ENCODE measurements at places on chromosomes 4 and X.

GRCh38 chr4:79198951-79199587 lies 126.8 kb downstream of the NAA11 start:
- no peak for DNase-seq

DNA sequence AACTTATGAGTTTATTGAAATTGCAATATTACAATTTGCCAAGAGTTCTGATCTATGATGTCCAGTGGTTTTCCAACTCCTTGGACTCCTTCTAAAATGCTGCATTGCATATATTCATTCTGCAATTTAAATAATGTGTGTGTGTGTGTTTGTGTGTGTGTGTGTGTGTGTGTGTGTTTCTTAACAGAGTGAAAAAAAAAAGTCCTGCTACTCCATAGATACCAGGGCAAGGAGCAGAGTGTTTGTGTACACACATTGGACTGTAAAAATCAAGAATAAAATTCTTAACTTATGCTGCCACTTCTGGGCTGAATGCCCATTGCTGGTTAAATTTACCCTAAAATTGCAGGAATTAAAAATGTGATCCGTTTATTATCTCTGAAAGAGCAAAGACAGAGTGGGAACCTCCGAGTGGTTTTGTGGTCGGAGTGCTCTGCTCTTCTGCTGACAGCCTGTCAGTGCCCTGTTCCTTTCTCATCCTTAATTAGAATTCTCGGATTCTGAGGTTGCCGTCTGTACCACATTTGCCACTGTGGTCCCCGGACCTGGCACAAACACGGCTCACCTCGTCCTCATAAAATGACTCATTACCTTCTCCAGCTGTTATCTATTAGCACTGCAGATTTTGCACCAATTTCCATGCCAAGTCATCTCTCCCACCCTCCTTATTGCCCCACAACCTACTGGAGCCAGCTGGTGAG lies 355.5 kb downstream of the KCNIP4 start:
- DNase-seq = no peak

DNA sequence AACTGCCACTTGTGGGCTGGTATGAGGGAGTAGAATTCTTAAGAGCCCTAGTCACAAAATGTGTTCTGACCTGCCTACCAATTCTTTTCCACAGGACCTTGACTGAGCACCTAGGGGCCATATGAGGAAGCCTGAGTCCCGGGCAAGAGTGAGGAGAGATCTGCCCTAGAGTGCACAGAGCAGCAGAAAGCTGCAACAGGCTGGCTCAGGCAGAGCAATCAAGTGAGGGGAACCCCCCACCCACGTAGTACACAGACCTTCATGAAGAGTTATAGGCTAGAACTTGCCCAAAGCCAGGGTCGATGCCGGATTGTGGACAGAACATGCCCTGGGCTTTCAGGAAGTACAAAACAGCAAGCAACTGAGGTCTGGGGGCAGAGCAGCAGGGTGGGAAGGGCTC lies 117.0 kb downstream of the SPOCK3 start:
- DNase-seq = no peak

- DNase-seq = no peak
These were observed 24.4 kb upstream of the SLC25A43 start for GRCh38 chrX:119374736-119375135.

DNA sequence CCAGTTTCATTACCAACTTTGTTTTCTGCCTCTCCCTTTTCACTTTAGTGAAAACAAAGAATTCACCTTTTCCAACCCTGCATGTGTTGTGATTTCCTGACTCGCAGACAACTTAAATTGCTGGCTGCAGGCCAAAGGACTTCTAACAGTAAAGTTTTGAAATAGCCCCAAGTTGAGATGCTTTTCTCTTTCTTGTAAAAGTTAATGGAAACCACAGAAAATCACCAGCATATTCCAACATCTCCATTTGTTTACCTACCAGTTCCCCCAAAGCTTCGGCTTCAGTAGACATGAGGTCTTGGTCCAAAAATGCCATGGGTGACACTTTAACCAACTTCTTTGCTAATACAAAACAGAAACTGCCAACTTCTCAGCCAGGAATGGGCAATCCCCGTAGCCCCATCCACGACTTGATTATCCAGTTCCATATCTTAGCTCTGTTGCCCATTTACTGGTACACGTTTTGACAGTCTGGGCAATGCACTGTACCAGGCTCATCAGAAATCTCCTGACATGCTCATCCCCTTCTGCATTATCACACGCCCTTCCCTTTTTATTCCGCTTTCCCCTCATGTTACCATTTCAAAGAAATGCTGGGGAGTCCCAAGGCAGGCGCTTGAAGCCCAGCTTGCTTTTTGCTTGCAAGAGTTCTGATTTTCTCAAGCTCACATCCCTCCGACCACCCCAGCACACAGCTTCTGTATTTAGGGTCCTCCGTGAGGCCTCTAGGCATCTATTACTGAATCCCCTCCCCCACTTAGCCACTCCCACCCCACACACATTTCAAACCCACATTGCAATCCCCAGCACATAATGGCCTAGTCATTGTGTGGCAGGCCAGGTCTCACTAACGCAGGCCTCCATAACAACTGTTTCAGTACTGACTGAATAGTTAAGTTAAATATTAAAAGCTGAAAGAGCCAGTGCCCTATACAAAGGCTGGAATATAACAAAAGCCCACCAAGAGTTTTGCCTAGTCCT lies 137.9 kb upstream of the S100G start:
- DNase-seq = no peak

- no peak for DNase-seq
These were observed 480 bp upstream of the RADX start for GRCh38 chrX:106611317-106611678.

- DNase-seq = no peak
These were observed 75.3 kb downstream of the DHRSX start for GRCh38 chrX:2425286-2426071.

DNA sequence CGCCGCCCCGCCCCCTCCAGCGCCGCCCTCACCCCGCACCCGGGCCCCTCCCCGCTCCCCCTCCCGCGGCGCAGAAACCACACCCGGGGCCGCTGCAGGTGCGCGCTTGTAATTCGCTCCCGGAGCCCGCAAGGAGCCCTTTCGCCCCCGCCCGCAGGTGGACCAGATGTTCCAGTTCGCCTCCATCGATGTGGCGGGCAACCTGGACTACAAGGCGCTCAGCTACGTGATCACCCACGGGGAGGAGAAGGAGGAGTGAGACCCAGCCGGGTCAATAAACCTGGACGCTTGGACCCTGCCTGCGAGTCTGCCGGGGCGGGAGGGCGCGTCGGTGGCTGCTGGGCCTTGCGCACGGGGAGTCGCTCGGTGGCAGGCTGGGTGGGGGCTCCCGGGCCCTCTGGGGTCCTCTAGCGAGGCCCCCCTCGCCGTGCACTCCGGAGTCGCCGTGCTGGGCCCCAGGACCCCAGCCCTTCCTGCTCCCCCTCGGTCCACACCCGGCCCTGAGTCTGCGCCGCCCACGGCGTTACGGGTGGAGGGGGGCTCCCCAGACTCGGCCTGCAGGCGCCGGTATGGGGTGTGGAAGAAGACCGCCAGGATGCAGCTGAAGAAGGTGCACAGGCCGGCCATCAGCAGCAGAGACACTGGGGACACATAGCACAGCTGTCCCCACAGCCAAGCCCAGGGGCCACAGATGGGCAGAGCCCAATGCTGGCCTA lies 7.1 kb downstream of the SLC49A3 start:
- DNase-seq = peak; percentile 50

- DNase-seq = no peak
These were observed 43.1 kb upstream of the SETD7 start for GRCh38 chr4:139599076-139599475.

- DNase-seq = no peak
These were observed 659.3 kb upstream of the SLIT2 start for GRCh38 chr4:19592391-19592790.

DNA sequence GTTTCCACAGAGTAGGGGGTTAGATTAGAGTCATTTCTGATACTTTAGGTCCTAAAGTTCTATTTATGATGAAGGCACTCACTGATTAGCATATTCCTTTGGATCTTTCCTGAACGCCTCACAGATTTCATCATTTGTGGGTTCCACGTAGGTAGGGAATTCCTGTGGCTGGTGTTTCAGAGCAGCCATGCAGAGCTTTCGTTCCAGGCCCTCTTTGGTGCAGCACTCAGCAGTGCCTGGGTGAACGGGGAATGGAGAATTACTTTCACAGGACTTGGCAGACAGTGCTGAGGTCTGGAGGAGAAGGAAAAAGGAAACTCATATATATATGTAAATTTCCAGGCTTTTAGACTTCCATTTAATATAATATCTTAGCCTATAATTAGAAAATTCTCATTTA lies 18.5 kb downstream of the GC start:
- DNase-seq = no peak

DNA sequence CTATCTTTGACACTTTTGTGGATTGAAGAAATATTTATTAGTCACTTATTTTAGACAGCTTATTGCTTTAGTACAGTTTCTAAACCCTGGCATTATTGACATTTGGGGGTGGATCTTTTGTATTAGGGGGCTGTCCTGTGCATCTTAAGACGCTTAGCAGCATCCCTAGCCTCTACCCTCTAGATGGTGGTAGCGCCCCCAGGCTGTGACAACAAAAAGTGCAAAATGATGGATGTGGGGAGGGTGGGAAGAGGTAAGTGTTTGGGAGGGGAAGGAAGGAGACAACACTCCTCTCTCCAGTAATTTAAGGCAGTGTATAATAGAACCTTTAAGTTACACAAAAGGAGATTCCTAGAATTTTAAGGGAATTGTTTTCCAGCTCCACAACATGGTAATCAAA lies 1210.6 kb downstream of the C4orf33 start:
- no peak for DNase-seq

- no peak for DNase-seq
These were observed 997.4 kb upstream of the PRKX start for GRCh38 chrX:4710618-4711433.

DNA sequence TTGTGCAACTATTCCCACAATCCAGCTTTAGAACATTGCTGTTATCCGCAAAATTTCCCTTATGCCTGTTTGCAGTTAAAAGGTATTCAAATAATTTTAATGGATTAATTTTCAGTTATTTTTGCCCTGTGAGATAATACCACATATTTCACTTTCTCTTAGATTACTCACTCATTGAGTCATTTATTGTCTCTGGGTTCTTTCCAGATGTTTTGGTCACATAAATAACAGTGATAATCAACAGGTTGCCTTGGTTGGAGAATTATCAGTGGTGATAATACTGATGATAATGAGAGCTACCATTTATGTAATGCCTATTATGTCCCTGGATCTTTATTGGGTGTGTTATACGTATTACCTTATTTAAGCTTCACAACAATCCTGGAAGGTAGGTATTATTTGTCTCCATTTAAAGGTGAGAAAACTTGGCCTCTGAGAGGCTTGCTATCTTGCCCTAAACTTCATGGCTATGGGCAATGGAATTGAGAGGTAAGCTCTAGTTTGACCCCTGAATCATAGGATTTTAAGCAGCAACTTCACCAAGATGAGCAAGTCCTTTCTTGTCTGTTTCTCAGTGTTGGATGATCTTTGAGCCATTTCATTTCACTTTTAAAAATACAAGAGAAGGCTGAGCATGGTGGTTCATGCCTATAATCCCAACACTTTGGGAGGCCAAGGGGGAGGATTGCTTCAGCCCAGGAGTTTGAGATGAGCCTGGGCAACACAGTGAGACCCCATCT lies 87.4 kb downstream of the KIT start:
- no peak for DNase-seq
